ENCODE measurements at places on chromosomes 5 and 9. TPM values are rescaled to one million over a fixed set of nuclear protein-coding genes. Genes with fewer than 3 reads are reported as not detected.
A peak's percentile ranks its signal among the peaks of the same experiment; 100 is the strongest.

DNA sequence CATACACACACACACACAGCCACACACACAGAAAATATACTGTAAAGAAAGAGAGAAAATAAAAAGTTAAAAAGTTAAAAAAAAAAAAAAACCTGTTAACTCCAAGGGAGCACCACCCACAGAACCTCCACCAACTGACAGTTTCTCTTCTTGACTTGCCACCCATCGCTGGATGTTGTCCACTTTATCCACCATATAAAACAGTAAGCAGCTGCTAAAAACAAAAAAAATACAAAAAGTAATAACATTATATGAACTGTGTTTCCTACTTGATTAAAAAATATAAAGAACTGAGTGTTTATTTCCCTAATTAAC lies 1.2 kb downstream of the PURA start:
- DNase-seq: no peak

The ZDHHC11 gene
- polyA plus RNA-seq: not detected

The INSL6 gene
- polyA plus RNA-seq: not detected

GRCh38 chr5:95699337-95699736 lies 16.5 kb upstream of the SPATA9 start:
- no peak for DNase-seq

DNA sequence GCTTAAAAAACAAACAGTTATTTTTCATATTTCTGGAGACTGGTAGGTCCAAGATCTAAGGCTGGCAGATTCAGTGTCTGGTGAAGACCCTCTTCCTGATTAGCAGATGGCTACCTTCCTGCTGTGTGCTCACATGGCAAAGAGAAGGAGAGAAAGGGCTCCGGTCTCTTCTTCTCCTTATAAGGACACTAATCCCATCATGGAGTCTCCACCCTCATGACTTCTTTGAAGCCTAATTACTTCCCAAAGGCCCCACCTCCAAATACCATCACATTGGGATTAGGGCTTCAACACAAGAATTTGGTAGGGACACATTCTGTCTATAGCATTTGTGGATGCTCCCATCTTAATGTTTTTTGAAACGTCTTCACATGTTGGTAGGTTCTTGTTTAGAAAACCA lies 391.1 kb downstream of the TMEM161B start:
- DNase-seq: no peak

- DNase-seq: no peak
Observed at GRCh38 chr5:55533521-55534435, 986 bp downstream of the PLPP1 start.

GRCh38 chr9:101716629-101717028 lies 21.8 kb downstream of the GRIN3A start:
- DNase-seq: no peak

GRCh38 chr9:95465115-95465514 lies 51.7 kb downstream of the PTCH1 start:
- no peak for DNase-seq

DNA sequence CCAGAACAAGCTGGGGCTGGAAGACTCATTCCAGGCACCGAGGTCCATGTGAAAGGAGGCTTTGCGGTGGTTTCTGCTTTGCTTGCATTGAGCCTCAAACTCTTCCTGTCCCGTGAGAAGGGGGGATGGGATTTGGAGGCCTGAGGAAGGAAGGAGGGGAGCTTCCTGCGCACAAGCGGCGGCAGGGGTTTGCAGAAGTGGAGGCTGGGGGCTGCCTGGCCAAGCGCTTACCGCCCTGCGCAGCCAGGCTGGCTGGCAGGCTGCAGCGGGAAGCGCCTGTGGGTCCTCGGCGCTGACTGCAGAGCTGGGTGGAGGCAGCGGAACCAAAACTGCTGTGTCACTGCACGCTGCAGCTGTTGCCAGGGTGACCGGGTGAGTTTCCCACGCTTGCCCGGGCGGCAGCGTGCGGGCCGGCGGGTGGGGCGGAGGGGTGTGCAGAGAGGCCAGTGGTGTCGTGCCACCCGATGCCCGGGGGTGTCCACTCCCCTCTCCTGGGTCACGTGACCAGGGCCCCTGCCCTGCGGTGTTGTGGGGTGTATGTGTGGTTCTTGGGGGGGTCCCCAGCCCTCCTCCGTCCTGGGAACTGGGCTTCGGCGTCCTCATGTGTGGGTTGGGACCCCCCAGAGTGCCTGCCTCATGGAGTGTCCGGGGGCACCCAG lies 81.0 kb downstream of the RXRA start:
- peak; percentile 69 for DNase-seq

GRCh38 chr5:83377131-83377865 lies 94.2 kb upstream of the VCAN start:
- no peak for DNase-seq

Data from CD8-positive, alpha-beta memory T cell (primary cell).